Amygdala (tissue), 56 donors: ENCODE measurements at places on chromosomes 5 and 9.

GRCh38 chr9:129810788-129811187, 7.8 kb downstream of the TOR1B start:
- DNase-seq = no peak

- DNase-seq = no peak
Observed at GRCh38 chr5:134131165-134131564, 16.7 kb downstream of the TCF7 start.

DNA sequence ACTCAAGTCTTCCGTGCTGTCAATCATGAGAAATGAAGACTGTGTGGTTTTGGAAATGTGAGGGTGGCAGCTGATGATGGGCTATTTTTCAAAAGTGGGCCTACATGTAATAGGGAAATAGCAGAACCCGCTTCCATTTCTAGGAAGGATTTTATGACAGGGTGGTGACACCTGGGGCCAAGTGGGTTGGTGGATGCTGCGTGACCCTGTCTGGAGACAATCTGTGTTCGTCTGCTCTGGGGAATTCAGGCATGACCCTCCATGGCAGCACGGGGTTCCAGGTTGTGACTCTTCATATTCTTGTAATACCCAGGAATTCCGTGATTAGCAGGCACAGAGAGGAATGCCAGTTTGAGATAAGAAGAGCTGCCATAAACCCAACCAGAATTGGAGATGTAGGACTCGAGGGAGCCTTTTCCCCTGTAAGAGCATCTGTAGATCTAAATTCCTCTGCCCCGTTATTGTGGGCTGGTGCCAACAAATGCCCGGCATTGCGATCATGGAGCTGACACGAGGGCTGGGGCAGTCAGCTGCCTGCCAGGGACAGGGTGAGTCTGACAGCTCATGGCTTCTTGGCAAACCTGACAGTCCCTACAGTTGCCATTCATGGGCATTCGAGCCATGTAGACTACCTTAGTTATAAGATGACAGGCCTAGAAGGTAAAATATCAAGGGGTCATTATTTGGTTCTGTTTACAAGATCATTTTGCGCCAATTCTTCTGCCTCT, 279.7 kb downstream of the GADD45G start:
- DNase-seq = no peak

DNA sequence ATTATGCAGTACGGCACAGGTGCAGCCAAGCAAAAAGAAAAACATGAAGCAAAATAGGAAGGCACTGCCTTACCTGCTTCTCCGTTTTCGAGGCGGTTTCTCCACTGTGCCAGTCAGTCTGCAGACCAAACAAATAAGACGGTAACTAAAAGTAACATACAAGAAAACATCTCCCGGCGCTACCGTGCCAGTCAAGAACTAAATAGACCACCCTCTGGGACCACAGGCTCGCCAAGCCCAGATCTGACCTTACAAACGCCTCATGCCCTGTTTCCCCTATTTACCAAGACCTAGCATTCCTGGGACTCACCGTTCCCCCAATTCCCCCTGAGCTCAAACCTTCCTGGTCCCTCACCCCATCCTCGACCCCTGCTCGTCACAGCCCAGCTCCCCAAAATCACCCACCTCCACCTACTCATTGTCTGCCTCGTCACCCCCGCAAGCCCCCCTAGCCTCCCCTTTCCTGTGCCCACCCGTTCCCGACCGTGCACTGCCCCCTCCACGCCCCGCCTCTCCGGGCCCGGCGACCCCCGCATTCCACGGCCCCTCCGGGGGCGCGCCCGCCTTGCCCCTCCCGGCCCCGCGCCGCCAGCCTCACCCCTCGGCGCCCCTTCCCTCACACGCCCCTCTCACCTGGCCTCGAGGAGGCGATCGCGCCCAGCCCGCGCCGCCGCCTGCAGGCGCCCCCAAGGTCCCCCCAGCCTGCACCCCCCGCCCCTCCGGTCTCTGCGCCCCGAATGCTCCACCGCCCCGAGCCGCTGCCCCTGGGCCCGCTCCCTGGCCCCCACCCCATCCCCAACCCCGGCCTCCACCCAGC, 560 bp downstream of the SCAI start:
- DNase-seq = no peak

GRCh38 chr9:127863191-127863621, 8.7 kb upstream of the ENG start:
- DNase-seq = no peak

DNA sequence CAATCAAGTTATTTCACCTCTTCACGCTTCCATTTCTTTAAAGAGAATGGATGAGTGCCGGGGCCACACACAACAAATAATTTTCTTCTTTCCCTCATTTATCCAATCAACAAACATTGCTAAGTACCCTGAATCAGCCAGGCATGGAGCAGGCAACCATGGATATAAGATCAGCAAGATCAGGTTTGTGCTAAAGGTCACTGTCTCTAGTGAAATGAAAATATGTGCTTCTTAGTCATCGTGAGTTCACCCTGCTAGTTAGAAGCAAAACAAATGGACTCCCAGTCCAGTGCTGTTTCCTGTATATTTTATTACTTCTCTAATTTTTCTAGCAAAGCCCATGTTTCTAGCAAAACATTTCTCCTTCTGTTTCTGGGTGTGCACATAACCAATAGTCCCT, 629.2 kb downstream of the BNC2 start:
- no peak for DNase-seq

DNA sequence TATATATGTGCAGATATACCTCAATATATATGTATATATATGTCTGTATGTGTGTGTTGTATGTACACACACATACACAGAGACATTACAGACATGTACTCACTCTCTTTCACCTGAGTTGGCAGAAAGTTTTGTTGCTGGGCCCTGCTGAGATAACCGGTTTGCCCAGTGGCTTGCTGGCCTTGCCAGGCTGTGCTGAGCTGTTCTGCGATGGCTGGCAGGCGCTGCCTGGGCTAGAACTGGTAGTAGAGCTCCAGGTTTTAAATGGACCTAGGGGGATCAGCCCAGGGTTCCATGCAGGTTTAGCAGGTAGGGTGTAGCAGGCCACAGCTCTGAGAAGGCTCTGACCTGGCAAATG, 394.3 kb downstream of the GADD45G start:
- DNase-seq = no peak

DNA sequence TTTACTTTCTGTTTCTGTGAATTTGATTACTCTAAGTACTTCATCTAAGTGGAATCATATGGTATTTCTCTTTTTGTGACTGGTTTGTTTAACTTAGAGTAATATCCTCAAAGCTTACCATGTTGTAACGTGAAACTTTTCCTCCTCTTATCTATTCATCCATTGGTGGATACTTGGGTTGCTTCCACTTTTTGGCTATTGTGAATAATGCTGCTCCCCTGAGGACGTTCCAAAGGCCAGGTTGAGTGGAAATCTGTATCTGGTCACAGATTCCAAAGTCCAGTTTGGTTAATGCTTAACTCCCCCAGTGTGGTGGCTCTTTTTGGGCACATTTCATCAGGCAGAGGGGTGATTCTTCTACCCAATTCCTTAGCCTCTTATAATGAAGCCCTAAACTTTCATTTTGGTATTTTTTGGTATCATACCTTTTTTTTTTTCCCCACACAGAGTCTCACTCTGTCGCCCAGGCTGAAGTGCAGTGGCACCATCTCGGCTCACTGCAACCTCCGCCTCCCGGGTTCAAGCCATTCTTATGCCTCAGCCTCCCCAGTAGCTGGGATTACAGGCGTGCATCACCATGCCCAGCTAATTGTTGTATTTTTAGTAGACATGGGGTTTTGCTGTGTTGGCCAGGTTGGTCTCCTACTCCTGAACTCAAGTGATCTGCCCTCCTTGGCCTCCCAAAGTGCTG, 65.4 kb downstream of the CMYA5 start:
- no peak for DNase-seq

DNA sequence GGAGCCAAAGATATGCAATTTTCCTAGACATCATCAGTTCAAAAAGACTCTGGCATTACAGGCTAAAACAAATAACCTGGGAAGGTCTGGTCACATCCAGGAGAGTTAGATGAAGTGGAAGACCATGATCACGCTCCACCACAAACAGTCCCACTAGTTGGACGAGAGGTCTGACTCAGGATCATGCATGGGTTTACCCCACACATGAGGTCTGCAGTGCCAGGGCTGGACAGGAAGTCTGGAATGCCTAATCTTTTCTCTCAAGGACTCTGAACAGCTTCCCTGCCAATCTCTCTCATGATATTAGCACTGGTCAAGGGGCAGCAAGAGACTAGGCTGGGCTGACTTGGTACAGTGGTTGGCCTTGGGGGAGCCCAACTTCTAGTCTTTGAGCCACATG, 7.1 kb downstream of the PRUNE2 start:
- no peak for DNase-seq

DNA sequence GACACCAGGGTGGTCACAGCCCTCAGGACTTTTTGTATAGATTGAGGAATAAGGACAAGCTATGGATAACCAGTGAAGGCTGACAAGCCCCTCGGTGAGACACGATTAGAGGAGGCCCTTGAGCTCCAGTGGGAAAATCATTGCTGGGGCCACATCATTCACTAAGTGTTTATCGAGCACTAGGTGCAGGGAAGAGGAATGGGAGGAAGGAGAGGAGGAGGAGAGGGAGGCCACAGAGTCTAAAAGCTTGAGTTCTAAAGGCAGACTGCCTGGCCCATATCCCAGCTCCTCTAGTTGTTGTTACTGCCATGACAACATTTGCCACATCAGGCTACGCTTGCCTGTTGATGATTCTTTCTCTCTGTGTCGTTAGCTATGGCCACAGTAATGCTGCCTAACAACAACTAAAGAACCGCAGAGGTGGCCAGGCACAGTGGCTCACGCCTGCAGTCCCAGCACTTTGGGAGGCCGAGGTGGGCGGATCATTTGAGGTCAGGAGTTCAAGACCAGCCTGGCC, 37.6 kb downstream of the NKX2-5 start:
- no peak for DNase-seq

GRCh38 chr5:1537603-1538154, 13.9 kb upstream of the LPCAT1 start:
- no peak for DNase-seq

DNA sequence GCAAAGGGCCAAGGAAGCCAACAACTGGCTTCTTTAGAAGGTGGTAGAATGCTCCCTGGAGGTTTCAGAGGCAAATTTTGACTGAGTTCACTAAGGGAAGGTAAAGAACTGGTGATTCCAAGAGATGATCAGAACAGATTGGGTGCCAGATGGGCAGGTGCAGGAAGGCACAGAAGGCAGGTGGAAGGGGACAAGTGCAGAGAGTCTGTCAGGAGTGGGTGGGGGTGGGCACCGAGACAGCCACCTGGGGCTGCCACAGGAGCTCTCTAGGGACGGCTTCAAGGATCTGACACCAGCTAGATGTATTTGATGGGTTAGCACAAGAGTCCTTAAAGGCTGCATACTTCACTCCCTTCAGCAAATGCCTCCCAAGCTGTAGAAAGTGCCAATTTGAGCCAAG, 207.3 kb downstream of the PTTG1 start:
- DNase-seq = no peak

GRCh38 chr5:146345578-146346366, 7.1 kb downstream of the POU4F3 start:
- DNase-seq = no peak

GRCh38 chr9:92730897-92731296, 33.7 kb downstream of the BICD2 start:
- no peak for DNase-seq

GRCh38 chr5:126624534-126624933, 23.8 kb downstream of the PHAX start:
- DNase-seq = no peak

GRCh38 chr5:75536147-75536546, 24.5 kb downstream of the POLK start:
- no peak for DNase-seq

DNA sequence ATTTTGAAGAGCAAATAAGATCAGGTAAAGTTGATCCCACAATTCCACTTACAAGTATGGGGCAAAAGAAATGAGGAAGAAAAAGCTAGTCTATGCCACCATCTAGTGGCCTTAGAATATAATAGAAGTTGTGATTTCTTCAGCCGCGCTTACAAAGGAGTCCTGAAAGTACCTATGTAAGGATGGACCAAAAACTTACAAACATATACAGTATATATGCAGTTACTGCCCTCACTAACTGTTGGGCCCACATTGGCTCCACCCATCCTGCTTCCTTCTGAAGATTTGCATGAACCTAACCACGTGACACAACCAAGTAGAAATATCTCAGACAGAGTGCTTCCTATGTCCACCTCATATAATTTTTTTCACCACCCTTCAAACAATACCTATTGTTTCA, 11.7 kb upstream of the OR13D1 start:
- no peak for DNase-seq

DNA sequence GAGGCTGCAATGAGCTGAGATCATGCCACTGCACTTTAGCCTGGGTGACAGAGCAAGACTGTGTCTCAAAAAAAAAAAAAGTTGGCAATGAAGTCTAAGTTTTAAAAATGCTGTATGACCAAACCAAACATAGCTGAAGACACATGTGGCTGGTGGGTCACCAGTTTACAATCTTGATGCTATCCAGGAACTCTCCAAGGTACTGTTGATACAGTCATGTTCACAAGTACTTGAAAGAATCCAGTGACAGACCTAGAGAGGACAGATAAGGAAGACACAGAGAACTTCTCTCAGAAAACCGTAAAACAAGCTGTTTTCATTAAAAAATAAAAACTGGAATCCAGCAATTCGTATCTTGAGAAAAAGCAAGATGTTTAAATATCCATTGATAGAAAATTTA, 95.7 kb downstream of the ACTBL2 start:
- DNase-seq = no peak

DNA sequence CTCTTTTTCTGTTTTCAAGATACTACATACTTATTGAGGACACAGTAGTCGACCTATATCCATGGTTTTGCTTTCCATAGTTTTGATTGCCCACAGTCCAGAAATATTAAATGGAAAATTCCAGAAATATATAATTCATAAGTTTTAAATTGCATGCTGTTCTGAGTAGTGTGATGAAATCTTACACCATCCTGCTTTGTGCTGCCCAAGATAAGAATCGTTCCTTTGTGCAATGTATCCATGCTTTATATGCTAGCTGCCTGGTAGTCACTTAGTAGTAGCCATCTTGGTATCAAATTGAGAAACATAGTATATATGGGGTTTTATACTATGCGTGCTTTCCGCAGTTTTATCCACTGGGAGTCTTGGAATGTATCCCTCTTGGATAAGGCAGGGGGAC, 59.0 kb downstream of the CWC27 start:
- no peak for DNase-seq

- no peak for DNase-seq
Observed at GRCh38 chr5:124111886-124112285, 599.9 kb downstream of the CSNK1G3 start.

DNA sequence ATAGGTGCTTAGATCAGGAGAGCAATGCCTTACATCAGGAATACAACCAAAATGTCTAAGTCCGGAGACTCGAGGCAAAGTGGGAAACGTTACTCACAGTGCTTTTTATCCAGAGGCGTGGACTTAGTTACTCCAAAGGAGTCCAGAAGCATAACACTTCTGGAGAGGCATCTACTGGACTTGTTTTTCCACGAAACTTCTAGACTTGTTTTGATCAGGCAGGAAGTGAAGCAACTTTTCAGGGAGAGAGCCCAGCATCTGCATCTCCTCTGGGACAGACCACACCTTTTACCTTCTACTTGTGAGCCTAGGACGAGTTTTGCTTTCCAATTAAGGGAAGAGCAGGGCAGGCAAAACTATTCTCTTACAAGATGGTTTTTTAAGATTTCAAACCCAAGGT, 1.2 kb upstream of the TJP2 start:
- no peak for DNase-seq

- no peak for DNase-seq
Observed at GRCh38 chr9:112971415-112971814, 40.6 kb downstream of the ZNF883 start.
